ENCODE measurements at places on chromosomes 13 and 19.

DNA sequence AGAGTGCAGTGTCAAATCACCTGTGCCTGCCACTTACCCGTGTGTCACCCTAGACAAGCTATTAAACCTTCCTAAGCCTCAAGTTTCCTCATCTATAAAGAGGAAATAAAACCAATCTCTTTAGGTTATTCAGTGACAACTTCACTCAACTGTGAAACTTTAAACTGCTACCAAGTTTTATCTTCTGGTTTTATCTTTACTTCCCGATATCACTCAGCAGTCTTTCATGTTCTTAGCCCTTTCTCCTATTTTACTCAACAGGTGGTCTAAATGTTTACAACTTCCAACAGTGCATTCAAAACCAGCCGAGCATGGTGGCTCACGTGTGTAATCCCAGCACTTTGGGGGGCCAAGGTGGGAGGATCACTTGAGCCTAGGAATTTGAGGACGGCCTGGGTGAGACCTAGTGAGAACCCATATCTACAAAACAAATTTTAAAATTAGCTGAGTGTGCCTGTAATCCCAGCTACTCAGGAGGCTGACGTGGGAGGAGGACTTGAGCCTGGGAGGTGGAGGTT is 59.6 kb downstream of the GPALPP1 start:
- DNase-seq = no peak

GRCh38 chr19:7887408-7888144 is 734 bp upstream of the LRRC8E start:
- no peak for DNase-seq

- DNase-seq = no peak
Measured at GRCh38 chr19:2045501-2046045, 5.5 kb downstream of the MKNK2 start.

- DNase-seq = no peak
Measured at GRCh38 chr19:3613818-3614661, 7.4 kb upstream of the TBXA2R start.

- no peak for DNase-seq
Measured at GRCh38 chr13:26961890-26962615, 201.5 kb upstream of the GPR12 start.

GRCh38 chr19:58304748-58305064 is 471 bp upstream of the ERVK3-1 start:
- no peak for DNase-seq

- DNase-seq = peak; percentile 17
Measured at GRCh38 chr13:45119469-45119990, 780 bp upstream of the GTF2F2 start.

DNA sequence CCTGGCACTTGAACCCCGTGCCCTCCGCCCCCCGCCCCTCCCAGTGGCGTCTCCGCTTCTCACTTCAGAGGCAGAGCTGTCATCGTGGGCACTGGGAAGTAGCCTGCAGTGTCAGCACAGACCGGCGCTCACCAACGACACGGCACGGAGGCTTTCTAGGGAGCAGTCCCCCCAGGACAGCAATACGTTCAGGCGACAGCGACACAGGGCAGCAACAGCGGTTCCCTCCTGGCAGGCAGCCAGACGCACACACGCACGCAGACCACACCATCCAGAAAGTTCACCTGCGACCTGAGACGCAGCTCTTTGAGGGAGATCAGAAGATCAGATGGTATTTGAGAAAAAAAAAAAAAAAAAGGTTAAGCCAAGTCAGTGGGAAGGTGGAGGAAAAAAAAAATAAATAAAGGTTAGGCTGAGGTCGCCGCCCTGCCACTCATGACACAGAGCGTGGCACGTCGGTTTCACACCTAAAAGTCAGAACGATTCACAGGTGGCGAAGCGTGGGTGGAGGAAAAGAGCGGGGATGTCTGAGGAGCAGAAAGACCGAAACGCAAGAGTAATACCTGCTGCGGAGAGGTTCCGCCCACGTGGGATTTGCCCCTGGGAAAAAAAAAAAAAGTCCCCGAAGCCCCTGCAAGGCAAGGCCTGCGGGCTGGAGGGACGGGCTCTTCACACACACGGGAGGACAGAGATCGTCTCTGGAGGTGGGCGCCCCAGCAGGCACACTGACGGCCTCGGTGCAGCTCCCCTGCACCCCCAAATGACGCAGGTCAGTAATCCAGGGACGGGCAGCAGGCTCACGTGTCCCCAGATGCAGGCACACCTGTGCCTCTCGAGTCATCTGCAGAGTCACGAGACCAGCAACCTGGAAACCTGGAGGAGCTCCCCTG is 94.5 kb downstream of the GNG7 start:
- peak; percentile 92 for DNase-seq

DNA sequence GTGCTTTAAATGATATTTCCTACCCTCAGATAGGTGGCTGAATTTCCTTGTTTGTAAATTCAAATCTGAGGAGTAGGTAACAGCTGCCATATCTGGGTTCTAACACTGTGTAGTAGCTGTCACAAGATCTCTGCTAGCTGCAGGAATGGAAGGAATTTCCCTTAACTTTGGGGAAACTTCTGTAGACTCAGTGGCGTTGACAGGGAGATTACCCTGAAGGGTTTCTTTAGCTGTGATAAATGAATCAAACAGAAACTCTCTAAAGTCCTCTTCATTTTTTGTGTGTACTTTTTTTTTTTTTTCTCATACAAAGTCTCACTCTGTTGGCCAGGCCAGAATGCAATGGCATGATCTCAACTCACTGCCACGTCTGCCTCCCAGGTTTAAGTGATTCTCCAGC is 5.3 kb upstream of the EPSTI1 start:
- DNase-seq = no peak

DNA sequence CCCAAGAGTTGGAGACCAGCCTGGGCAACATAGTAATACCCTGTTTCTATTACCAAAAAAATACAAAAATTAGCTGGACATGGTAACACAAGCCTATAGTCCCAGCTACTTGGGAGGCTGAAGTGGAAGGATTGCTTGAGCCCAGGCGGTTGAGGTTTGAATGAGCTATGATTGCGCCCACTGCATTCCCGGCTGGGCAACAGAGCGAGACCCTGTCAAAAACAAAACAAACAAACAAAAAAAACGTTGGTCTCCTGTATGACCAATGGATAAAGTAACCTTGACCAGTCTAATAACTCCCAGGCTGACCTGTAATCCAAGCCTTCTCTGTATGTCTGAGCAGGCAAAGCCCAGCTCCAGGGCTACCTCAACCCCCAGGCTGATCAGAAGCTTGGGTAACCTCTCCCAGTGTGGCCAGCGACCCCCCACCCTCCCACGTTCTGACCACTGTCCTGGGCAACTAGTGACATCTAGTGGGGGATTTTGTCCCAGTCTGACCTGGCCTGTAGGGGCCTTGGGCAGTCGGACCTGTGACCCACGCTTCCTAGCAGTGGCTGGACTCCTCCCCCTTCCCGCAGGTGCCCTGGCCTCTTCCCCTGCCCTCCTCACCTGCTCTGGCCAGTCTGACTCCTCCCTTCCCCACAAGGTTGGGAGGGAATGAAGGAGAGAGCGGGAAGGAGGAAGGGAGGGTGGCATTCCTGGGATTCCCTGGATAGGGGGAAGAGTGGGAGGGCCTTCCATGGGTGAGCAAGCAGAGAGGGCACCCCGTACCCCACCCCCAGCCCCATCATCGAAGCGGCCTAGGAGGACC is 1.0 kb upstream of the BCAM start:
- DNase-seq = no peak

- DNase-seq = peak; percentile 63
Measured at GRCh38 chr19:12669270-12670158, 2.9 kb downstream of the WDR83 start.

DNA sequence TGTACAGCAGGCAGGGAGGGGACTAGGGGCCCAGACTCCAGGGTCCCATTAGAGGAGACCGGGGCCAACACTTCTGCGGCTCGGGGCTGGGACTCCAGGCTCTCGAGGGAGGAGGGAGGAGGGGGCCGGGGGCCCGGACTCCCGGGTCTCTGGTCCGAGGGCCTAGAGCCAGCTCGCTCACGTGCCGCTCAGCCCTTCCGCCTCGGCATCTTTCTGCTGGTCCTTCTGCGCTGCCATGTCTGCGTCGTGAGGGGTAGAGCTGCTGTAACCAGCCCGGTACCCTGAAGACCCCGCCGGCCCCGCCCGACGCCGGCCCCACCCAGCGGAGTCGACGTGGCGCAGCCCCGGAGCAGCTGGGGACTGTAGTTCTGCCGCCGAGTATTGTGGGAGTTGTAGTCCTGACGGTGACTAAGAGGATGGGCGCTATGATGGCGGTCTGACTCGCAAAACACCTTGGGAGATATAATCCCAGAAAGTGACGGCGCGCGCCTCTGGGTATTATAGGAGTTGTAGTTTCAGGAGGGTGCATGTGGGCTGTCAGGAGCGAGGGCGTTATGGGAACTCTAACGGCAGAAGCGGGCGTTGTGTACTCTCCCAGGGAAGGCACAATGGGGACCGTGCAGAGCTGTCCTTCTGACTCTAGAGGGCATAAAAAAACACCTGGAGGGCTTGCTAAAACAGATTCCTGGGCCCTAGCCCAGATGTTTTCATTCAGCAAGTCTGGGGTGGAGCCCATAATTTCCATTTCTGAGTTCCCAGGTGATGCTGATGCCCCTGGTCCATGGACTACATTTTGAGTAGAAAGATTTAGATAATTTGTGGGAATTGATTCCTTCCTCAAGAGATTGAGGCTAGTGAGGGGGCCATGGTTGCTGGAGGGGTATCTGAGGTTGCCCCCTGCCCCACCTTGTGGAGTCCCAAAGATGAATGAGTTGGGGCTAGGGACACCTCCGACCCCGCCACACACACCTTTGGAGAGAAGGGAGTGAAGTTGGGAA is at the start of gene RABAC1:
TSS of gene RABAC1 (minus strand) at position 266 of the 998 bp plus-strand sequence. CDS start at position 237, 29 bp downstream.
- DNase-seq = peak; percentile 75

DNA sequence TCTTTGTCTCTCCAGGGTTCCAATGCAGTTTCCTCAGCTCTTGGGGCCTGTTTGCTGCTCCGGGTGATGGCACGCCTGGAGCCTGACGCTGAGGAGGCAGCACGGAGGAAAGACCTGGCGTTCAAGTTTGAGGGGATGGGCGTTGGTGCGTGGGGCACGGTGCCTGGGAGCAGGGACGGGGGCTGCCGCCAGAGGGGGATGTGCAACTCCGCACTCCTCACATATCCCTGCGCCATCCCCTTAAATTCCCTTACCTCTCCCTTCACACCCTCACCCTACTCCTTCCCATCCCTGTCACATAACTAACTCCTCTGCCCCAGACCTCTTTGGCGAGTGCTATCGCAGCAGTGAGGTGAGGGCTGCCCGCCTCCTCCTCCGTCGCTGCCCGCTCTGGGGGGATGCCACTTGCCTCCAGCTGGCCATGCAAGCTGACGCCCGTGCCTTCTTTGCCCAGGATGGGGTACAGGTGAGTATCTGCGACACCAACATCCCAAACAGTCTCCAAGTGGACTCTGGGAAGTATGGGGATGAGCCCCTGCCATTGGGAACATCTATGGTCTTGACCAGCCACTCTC is 31.1 kb downstream of the TRPM4 start:
- no peak for DNase-seq
